ENCODE measurements at places on chromosomes 4 and X.
A peak's percentile ranks its signal among the peaks of the same experiment; 100 is the strongest.

DNA sequence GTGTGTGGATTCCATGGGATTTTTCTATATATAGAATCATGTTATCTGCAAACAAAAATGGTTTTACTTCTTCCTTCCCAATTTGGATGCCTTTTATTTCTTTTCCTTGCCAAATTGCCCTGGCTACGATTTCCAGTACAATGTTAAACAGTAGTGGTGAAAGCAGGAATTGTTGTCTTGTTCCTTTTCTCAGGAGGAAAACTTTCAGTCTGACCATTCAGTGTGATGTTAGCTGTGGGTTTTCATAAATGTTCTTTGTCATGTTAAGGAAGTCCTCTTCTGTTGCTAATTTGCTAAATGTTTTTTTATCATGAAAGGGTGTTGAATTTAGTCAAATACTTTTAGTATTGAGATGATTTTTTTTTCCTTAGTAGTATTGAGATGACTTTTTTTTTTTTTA lies 10.9 kb downstream of the SAP30 start:
- no peak for DNase-seq

DNA sequence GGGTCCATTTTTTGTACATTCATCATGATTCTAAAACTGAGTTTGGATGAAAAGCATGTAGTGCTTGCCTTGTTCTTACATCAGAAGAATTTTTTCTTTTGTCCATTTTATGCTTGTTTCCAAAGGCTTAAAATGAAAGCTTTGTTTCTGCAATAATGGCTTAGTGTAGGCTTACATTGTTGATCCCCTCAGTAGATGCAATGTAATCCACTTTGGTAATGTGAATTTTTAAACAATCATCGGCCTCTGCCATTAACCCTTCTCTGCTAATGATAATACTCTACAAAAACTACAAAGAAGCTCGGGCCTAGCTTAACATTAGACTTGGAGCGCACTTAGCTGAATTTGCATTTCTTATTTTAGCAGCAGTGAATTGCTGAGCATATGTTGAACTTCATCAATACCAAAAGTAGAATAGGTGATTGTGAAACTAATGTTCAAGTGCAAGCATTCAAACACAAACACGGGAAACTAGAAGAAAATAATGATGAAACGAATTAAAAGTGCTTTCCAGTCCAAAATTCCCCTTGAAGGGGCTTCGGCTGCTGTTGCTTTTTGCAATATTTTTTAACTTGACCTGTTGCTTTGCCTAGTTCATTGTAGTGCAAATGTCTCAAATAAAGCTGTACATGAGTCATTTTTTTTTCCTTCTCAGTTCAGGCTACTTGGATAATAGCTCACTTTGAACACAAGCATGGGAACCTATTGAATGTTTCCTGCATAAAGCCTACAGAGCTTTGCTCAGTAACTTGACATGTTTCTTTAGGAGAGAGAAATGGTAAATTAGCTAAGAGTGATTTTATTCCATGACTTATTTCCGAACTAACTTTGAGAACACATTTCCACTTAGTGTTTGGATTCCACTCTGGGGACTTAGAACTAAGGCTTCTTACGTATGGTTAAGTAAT lies 66.5 kb downstream of the SLIT2 start:
- no peak for DNase-seq

DNA sequence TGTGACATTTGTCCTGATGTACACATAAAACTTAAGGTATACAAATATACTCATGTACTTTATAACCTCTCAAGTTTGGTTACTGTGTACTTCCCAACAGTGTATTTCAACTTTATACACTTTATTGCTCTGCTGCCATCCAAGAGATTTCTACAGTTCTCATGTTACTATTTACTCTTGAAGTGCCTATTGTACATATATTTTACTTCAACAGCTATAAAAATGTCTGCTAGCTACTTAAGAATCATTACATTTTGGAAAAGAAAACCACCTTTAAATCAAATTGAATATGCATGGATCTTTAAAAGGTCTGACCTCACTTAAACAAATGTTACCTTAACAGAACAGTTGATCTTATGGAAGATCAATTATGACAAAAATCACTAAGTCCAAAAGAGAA lies 1056.4 kb downstream of the ADGRL3 start:
- DNase-seq, result no peak

GRCh38 chrX:44400588-44400987 lies 57.1 kb upstream of the EFHC2 start:
- no peak for DNase-seq

GRCh38 chr4:157819693-157820464 lies 352.9 kb downstream of the GASK1B start:
- no peak for DNase-seq

- no peak for DNase-seq
These were observed 96.5 kb downstream of the CAMK2D start for GRCh38 chr4:113665036-113665435.

GRCh38 chrX:113929004-113929403 lies 654.9 kb upstream of the HTR2C start:
- peak; percentile 20 for DNase-seq

GRCh38 chrX:47351706-47352105 lies 18.7 kb upstream of the ZNF157 start:
- no peak for DNase-seq

GRCh38 chrX:19748896-19749680 lies 138.3 kb downstream of the SH3KBP1 start:
- no peak for DNase-seq

DNA sequence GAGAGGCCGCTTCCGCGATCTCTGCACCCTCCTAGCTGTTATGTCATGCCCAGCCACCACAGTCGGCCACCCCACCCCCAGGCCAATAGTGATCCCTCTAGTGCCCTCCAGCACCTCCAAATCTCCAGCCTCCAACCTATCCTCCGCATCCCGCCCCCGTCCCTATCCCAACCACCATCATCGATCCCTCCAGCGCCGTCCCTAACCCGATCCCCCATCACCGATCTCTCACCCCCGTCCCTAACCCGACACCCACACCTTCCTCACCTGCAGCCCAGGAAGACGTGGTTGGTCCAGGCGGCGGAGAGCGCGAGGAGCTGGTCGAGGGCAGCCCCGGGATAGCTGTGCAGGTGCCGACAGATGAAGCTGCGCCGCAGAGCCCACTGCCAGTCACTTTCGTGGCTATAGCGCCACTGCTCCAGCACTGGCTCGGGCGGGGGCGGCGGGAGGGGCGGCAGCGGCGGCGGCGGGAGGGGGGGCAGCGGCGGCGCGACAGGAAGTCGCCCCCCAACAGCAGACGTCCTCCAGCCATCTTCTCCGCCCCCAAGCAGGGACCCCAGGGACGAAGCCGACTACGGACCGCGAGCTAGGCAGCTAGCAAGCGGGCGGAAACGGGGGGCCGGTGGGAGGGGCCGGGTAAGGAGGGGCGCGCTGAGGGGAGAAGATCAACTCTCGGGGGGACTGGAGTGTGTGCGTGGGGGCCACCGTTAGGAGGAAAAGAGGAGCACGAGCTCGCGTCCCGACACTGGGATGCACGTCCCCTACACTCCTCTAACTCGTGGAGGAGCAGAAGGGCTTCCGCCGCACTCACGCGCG lies 552 bp downstream of the NKRF start:
- DNase-seq, result no peak

GRCh38 chrX:128460835-128461234 lies 408.6 kb upstream of the ACTRT1 start:
- no peak for DNase-seq

- no peak for DNase-seq
These were observed 5.1 kb upstream of the DCLK2 start for GRCh38 chr4:150072906-150073714.

DNA sequence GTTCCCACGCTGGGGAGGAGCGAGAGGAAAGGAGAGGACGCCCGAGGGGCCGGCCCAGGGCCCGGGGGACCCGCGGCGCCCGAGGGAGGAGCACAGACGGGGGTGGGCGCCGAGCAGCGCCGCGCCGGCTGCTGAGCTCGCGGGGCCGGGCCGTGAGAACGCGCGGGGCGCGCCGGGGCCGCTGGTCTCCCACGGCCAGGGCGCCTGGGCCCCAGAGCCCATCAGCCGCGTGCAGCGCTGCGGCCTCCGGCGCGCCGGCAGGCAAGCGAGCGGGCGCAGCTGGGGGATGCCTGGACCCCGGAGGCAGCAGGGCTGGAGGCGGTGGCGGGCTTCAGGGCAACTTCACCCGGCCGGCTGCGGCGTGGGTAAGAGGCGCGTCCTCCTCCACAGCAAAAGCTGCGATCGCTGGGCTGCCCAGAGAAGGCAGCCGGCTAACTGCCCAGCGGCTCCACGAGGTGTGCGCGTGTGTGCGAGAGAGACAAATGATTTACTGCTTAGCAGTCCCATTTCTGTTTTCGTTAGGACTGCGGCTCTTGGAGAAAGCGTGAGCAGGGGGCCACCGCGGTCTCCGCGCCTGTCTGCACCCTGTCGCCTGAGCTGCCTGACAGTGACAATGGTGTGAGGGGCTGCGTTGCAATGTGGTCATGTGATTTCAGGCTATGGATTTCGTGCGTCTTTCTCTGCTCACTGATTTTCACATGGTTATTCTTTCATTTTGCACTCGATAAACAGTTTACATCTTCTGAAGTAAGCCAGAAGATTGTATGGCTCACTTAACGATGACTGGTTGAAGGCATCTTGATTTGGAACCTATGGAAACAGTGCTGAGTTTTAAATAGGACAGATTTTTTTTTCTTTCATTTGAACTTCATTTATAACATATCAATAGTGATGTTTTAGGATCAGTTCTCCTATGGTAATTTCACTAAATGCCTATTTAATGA lies 1.2 kb downstream of the GUCY1A1 start:
- no peak for DNase-seq

DNA sequence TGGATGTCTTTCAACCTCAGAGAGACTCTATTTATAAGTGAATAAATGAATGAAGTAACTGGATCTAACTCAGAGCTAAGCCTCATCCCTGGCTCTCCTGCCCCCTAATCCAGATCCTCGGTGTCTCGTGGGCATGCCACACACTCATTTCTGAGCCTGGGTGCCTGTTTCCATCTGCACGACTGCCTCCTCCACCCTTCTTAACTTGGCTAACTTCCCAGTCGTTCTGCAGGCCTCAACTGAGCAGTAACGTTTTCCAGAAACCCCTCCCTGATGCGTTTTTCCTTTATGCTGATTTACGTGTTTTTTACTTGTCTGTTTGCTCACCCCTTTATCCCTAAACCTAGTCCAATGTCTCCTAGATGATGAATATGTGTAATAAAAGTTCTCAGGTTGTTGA lies 186.9 kb upstream of the HS3ST1 start:
- DNase-seq, result no peak

GRCh38 chrX:1430451-1430850 lies 22.3 kb downstream of the ASMTL start:
- no peak for DNase-seq

- DNase-seq, result no peak
These were observed 54.4 kb downstream of the PPP3CA start for GRCh38 chr4:101292901-101293300.

- no peak for DNase-seq
These were observed 70.3 kb downstream of the PPEF2 start for GRCh38 chr4:75831856-75832405.

DNA sequence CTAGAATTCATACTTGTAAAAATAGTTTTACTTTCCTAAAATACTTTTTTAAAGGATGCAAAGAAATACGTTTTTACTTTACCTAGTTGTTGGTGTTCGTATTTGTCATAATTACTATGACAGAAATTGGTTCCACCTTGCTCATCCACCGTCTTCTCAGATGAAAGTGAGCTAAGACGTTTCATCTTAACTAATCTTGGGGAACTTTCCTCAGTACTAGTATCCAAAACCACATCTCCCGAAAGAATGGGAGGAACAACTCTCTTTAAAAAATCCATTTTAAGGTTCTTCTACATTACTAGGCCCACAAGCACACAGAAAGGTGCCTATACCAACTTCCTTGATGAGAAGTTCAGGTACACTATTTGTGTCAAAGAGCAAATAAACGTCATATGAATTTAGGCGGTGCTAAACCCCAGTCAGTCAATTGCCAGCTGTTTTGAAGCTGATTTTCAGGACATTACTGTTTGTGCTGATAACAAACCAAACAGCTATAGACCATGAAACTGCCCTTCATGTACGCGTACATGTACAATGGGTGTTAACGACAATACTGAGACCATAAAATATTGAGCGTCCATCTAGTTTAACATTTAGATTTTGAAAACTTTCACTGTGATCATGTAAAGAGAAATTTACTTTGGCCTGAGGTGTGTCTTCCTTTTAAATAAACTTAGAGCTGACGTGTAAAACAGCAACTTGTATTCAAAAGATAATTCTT lies 99.1 kb downstream of the FRYL start:
- no peak for DNase-seq

- no peak for DNase-seq
These were observed 79.7 kb upstream of the CXXC4 start for GRCh38 chr4:104574371-104574770.

- DNase-seq, result no peak
These were observed 755.8 kb downstream of the RPA4 start for GRCh38 chrX:97639526-97639925.

DNA sequence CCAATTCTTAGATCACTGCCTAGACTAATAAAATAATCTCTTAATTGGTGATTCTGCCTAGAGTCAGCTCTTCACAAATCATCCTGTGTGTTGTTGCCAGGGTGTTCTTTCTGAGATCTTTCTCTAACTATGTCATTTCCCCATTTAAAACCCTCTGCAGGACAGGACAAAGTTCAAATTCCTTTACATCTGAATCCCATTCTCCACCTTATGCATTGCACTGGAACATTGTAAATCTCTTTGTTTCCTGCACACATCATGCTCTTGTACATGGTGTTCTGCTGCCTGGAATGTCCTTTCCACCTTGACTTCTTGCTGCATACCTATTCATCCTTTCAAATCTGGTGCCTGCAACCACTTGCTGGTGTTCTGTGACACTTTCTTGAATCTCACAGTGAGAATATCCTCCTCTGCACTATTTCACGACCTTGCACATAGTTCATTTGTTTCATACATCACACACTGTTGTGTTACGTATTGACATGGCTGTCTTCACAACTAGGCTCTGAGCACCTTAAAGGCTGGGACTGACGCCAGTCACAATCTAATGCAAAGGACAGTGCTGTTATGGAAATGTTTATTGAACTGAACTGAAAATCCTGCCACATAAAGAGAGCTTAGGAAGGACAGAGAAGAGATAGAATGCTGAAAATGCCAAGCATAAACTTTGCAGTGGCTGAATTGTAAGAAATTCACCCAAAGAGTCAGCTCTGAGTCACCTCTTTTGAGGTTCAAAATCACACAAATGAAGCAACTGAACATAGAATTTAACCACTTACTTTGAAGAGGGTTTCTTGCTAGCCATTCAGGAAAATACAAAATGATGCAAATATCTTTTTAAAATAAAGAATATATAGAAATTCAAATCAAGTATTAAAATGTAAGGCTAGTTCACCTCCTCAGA lies 26.4 kb upstream of the SMIM14 start:
- no peak for DNase-seq

DNA sequence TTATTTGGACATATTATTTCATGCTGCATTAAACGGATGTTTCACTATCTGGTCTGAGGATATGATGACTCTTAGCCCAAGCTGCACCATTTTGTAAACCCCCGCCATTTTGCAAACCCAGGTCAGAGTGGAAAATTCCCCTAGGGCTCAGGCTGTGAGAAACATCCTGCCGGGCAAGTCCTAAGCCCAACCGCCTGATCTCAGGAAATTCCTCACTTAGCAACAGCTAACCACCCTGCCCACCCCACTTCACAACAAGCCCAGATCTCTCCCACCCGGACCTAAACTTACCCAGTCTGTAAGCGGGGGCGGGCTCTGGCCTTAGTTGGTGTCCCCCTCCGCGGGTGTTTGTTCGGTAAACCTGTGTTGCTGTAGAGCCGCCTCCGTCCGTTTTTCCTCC lies 2747.1 kb downstream of the PCDH7 start:
- DNase-seq, result no peak

- DNase-seq, result no peak
These were observed 23.1 kb downstream of the CENPC start for GRCh38 chr4:67522230-67522629.

- no peak for DNase-seq
These were observed 786 bp upstream of the MAGEH1 start for GRCh38 chrX:55451141-55451540.
